ENCODE measurements at places on chromosomes 7 and 10.

- DNase-seq, result no peak
Observed at GRCh38 chr7:22607180-22607579, 107.2 kb upstream of the STEAP1B start.

DNA sequence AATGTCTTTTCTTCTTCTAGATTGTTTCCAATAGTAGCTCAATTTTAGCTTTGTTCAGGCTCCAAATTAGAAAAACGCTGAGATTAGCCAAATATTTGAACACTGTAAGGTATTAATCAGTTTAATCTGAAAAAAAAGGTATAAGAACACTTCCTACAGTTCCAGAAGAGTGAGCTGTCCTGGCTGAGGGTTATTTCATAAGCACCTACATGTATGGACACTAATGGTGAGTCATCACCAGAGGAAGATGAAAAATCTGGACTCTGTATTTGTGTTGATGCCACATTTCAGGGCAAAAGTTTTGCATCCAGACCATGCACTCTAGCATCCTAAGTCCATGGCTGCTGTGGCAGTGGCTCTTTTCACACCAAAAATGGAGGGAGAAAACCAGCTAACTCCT lies 189.5 kb downstream of the ANKRD30A start:
- DNase-seq, result no peak

DNA sequence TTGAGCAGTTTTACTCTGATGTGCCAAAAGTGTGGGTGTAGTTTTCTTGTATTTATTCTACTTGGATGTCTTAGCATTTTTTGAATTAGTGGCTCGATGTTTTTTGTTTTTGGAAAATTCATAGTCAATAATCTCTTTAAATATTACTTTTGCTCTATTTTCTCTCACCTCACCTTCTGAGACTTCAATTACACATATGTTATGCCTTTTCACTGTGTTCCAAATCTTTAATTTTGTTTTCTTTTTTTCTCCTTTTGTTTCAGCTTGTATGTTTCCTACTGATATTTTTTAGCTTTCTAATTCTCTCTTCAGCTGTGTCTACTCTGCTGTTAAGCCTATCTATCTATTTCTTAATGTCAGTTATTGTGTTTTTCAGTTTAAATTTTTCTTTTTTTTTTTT lies 69.5 kb downstream of the ZNF503 start:
- no peak for DNase-seq

GRCh38 chr10:91797048-91797690 lies 1.1 kb upstream of the TNKS2 start:
- DNase-seq, result no peak

- no peak for DNase-seq
Observed at GRCh38 chr10:116787053-116787659, 44.8 kb upstream of the HSPA12A start.

DNA sequence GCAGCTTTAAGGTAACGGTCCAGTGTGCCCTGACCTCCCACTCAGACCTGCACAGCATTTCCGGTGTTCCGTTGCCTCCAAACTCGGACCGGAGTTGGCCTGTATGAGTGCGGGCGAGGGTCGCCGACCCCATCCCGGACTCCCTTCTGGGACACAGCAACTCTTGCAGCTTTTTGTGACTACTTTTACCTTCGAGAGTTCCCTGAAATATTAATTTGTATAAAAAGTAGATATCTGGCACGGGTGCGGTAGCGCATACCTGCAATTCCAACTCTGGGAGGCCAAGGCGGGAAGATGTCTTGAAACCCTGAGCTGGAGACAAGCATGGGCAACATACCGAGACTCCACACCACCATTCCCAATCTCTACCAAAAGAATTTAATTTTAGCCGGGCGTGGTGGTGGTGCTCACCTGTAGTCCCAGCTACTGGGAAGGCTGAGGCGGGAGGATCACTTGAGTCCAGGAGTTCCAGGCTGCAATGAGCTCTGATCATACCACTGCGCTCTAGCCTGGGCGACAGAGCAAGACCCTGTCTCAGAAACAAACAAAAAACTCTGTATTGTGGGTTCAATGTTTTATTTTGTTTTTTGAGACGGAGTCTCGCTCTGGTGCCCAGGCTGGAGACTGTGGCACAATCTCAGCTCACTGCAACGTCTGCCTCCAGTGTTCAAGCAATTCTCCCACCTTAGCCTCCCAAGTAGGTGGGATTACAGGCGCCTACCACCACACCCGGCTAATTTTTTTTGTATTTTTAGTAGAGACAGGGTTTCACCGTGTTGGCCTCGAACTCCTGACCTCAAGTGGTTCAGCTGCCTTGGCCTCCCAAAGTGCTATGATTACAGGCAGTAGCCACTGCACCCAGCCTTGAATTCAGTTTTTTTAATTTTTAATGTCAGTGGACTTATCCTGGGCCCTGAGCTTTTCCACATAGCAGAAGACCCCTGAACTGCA lies 1.1 kb upstream of the PPP1R35 start:
- DNase-seq, result no peak

All from fibroblast of pulmonary artery (primary cell).